ENCODE measurements at places on chromosomes 2 and 18.

- DNase-seq: no peak
These were observed 102.9 kb upstream of the RAB6C start for GRCh38 chr2:129876541-129876940.

DNA sequence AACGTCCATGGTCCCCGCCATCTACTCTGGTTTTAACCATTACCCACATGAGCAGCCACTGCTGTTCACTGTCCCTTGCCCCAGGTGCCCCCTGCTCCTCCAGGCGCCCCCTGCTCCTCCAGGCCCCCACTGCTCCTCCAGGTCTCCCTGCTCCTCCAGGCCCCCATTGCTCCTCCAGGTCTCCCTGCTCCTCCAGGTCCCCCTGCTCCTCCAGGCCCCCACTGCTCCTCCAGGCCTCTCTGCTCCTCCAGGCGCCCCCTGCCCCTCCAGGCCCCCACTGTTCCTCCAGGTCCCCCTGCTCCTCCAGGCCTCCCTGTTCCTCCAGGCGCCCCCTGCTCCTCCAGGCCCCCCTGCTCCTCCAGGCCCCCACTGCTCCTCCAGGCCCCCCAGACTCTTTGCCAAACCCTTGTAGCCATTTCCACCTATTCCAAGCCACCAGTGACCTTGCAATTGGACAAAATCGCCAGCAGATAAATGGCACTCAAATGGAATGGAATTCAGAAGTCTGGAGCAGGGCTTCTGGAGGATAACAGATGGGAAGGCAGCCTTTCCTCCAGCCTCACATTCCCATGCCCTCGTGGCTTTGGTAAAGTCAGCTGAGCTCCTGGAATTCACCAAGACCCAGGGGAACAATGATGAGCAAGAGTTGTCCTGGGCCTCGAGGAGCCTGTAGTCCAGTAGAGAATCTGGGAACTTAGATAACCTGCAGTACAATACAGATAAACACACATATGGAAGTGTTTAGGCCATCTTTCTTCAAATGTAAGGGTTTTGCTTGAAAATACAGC lies 13.3 kb upstream of the RPL31 start:
- DNase-seq: no peak

- DNase-seq: peak; percentile 45
These were observed at the start of gene DLGAP1 for GRCh38 chr18:4455113-4455811. Gene DLGAP1 (minus strand): TSS chr18:4455307.

DNA sequence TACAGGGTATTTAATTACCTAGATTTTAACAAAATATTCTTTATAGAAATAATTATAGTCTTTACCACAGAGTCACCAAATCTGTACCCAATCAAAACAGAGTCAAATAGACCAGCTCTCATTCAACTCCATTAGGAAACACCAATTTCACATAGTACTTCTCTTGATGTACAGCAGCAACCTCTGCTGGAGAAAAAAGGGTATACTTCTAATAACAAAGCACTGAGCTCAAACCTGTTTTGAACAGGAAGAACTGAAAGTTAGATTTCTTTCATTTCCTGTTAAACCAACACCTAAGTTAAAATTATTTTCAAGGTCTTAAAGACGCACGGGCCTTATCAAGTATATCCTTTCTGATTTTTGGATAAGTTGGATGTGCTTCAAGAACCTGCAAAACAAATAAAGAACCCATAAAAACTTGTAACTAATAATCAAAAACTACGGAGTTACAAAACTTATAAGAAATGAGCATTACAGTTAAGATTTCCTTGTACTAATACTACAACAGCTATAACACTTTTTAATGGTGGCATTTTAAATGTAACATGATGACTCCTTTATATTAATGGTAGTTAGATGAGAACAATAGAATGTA lies 79.0 kb downstream of the TTC21B start:
- peak; percentile 57 for DNase-seq

DNA sequence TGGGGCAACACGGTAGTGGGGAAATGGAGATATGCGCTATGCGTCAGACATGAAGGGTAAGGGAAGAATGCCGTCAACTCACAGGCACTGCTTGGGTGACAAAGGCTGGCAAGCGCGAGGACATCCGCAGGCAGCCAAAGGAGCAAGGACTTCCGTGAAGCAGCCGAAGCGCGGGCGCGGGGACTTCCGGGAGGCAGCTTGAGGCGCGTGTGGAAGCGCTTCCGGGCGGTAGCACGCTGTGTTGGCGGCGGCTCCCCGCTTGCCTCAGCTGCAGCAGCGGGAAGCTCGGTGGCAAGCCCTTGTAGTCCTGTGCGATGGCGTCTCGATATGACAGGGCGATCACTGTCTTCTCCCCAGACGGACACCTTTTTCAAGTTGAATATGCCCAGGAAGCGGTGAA lies at the start of gene PSMA8:
Gene PSMA8 (plus strand): TSS at position 218 of the 400 bp plus-strand sequence. CDS start 97 bp downstream, at position 315.
- DNase-seq: no peak

DNA sequence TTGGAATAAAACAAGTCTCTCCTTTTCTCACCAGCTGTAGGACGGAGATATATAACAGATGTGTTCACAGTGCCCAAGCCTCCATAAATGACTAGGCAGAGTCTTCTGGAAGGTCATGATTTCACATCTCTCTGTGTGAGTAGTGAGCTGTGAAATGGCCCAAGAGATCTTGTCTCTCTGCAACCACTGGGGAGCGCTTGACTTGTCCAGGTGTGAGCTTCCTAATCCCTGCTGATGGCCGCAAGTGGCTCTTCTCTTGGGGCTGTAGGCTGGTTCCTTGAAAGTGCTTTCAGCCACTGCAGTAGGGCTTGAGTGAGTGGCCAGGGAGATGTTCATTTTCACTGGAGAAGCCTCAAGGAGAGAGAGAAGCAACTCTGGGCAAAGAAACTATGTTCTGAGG lies 38.1 kb upstream of the OTOS start:
- no peak for DNase-seq

- DNase-seq: no peak
These were observed 20.3 kb upstream of the KDM3A start for GRCh38 chr2:86420913-86421312.

DNA sequence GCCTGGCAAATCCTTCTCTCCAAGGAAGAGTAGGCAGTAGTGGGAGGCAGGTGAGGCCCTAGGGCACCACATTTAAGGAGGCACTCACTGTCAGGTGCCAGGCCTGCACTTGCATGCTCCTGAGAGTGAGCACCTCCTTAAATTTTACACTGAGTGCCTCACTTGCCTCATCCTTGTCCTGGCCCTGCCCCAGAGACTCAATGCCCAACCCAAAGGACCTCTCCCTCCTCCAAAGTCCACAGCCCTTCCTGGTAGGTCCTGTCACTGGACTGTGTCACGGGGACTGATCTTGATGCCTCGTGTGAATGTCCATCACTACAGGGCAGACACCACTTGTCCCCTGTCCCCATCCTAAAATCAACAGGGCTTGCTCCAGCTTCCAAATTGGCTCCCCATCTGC lies 235.6 kb downstream of the ZBTB7C start:
- no peak for DNase-seq

DNA sequence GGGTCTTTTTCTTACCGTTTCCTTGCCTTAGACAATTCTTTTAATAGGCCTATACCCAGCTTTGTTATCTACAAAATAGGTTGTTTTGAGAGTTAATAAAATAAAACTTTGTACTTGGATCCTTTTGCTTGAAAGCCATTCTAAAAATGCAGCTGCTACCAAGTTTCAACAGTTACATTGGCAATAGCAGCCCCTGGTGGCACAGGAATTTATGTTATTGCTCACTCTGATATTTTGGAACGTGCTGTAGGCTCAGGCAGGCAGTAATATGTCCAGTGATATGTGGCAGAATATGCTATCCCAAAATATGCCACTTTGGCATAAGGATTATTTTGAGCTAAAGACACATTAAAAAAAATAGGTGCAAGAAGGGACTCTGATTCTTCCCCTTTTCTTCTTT lies 6.7 kb upstream of the COMMD1 start:
- DNase-seq: no peak

DNA sequence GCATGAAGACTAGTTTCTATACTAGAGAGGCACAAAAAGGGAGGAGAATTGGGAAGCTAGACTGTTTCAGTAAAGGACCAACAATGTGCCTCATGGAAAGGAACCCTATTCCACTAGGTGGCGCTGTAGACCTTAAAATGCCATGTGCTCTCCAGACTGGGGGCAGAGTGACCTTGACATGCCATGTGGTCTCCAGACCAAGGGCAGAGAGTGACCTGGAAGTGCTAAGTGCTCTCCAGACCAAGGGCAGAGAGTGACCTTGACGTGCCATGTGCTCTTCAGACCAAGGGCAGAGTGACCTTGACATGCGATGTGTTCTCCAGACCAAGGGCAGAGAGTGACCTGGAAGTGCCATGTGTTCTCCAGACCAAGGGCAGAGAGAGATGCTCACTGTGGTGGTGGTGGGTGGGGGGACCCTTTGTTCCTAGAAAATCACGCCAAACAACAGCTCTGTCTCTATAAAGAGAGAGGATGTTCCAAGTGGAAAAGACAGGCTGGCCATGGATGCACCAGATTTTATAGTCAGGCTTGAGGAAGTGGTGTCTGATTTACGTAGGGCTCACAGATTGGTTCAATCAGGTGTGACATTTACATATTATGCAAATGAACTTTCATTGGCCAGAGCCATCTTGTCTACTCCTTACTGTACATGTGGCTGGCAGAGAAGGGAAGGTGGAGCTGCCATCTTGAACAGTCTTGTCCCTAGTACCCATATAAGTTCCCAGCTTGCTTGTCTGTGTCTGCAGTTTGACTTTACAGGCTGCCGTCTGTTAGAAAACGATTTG lies 344.0 kb upstream of the DDX18 start:
- DNase-seq: no peak

GRCh38 chr18:23618862-23619387 lies 32.6 kb upstream of the NPC1 start:
- DNase-seq: no peak

DNA sequence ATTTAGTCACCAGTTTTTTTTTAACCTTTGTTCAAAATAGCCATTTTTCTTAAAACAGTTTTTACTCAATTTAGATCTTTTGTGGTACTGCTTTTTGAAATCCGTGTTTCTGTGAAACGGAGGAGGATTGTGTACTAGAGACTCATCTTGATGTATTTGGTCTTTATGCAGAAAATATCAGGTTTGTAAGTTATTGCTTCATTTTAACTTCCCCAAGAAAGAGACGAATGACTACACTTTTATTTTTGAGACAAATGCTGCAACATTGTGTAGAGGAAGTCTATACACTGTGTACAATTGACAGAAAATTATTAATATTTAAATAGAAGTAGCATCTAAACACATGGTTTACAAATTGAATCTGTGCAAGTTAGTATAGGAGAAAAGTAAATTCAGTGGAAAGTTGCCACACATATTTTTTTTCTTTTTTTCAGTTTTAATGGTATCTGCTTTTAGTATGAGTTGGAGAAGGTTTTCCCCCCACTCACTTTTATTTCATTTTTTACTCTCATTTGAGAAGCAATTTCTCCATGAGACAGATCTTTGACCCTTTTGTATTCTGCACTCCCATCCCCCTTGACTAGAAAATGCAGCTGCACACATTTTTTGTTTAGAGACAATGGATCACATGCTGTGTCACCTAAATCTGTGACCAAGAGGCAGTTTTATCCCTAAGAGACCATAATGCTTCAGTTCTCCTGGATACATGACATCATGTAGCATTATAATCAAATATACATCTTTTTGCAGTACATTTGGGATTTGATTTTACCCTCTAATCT lies 200.8 kb upstream of the STON1 start:
- DNase-seq: no peak

DNA sequence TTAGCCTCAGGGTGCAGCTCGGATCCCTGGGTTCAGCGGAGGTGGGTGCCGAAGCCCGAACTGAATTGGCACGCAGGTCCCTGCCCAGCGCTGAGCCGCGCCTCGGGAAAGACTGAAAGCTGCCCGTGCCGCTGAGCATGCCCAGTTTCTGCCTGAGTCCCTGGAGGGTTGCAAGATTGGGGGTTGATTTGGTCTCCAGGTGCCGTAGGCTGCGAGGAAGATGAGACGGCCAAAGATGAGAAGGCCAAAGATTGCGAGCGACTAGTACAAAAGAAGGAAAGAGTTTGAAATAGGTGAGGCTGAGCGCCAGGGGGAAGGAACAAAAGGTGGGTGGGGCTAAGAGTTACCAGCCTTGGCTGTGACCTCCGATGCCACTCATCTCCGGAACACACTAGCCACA lies 852 bp upstream of the KCNH7 start:
- peak; percentile 75 for DNase-seq

DNA sequence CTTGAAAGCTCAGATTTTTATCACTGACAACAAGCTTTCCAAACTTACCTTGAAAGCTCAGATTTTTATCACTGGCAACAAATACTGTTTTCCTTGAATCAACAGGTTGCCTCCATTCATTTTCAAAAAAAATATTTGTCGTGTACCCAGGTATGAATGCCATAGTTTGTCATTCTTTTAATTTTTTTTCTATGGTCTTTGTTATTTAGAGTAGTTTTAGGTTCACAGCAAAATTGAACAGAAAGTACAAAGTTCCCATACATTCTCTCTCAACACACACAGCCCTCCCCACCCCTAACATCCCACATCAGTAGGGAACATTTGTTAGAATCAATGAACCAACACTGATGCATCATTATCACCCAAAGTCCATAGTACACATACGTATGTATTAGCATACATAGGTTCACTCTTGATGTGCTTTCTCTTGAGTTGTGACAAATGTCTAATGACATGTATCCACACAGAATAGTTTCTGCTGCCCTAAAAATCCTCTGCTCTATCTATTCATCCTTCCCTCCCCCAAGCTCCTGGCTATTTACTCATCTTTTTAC lies 25.9 kb downstream of the WDR33 start:
- DNase-seq: no peak

DNA sequence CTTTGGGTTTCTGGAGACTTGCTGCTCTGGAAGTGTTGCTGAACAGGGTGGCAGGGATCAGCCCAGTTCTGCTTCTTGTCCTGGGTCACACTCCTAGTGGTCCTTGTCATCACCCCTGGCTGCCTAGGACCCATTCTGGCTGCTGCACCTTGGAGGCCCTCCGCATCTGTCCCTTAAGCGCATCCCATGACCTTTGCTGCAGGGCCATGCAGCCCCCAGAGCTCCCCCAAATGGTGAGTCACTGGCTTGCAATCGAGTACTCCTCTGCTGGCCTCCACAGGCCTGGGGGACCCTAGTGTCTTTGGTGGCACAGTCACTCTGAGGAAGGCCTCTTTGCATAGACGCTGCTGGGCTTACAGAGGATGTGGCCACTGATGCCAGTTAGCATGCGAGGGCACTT lies 188.5 kb downstream of the ASB1 start:
- no peak for DNase-seq

DNA sequence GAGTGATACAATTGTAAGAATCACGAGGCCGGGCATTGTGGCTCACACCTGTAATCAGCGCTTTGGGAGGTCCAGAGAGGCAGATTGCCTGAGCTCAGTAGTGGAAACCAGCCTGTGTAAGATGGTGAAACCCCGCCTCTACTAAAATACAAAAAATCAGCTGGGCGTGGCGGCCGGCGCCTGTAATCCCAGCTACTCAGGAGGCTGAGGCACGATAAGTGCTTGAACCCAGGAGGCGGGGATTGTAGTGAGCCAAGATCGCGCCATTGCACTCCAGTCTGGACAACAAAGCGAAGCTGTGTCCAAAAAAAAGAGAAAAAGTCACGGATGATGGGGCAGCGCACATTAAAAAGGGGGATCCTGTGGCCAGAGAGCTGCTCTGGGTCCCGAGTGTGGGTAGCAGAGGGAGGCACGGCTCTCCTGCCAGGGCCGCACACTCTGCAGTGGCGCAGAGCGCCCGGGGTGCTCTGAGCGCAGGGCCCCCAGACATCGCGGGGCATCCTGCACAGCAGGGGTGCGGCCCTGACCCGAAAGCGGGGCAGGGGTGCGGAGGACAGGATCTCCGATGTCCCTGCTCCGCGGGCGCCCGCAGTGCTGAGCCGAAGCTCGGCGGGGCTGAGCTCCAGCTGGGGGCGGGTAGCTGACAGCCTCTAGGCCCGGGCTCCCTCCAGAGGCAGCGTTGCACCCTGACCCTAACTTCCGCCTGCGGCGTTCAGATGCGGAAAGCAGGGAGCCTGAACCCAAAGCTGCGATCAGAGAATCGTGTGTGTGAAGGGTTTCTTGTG lies 30.4 kb upstream of the RAB6D start:
- no peak for DNase-seq

Measured in NCI-H2171 (cell line).